Hematopoietic multipotent progenitor cell treated with erythropoietin and hydrocortisone succinate and interleukin-3 and kit ligand, for 6 days (in vitro differentiated cells): ENCODE measurements at places on chromosomes 1 and 21.

DNA sequence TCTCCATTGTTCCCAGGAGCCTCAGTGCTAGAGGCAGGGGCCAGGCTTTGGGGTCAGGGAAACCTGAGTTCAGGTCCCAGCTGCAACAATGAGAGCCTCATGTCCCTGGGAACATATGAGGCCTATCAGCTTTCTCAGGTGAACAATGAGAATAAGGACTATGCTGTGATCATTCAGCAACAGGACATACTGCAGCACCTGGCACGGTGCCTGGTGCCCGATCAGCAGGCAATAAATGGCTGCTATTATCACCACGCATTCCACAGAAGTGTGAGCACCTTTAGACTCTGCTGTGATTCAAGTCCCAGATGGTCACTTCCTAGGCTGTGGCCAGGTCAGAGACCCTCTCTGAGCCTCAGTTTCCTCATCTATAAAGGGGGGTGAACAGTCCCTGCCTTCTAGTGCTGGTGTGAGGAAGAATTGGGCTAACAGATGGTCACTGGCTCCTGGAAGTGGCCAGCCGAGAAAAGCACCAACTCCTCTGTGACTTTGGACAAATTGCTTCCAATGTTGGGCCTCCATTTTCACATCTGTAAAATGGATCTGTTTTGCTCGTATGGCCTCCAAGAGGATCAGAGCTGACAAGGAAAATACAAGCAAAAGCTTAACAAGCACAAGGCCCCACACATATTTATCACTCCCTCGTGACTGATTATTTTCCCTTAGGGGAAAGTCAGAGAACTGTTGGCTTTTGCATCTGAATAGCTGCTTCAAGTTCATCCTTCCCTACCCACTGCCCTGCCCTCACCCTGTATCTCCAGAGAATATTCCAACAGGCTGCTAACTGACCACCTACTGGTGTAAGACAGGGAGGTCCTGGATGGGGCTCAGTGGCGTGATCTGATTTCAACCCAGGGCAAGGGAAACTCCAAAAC is 1.1 kb downstream of the SLC5A9 start:
- DNase-seq, result no peak

DNA sequence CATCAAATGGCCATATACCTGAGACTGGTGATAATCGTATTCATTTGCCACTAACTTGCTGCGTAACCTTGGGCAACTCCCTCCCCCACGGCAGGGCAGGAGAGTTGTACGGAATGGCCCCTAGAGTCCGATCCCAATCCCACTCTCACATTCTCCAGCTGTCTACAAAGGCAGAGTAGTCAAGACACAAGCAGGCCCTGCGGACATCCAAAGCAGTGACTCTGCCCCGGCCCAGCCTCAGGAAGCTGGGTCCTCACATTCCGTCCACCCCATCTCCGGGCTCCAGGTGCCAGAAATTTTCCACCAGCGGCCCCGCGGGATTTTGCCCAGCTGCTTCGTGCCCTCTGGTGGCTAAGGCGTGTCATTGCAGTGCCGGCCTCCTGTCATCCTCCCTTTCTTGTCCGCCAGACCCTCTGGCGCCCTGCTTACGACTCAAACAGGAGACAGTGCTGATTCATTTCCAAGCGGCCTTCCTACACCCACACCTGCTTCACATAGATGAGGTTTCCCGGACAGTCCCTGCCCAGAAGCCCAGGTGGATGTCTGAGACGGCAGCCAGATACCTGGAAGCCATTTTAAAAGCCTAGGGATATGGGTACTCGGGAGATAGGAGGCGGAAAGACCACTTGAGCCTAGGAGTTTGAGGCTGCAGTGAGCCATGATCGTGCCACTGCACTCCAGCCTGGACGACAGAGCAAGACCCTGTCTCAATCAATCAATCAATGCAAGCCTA is 2.9 kb upstream of the S100A2 start:
- DNase-seq, result peak; percentile 92

- no peak for DNase-seq
Measured at GRCh38 chr21:45322231-45322959, 34.7 kb upstream of the POFUT2 start.

DNA sequence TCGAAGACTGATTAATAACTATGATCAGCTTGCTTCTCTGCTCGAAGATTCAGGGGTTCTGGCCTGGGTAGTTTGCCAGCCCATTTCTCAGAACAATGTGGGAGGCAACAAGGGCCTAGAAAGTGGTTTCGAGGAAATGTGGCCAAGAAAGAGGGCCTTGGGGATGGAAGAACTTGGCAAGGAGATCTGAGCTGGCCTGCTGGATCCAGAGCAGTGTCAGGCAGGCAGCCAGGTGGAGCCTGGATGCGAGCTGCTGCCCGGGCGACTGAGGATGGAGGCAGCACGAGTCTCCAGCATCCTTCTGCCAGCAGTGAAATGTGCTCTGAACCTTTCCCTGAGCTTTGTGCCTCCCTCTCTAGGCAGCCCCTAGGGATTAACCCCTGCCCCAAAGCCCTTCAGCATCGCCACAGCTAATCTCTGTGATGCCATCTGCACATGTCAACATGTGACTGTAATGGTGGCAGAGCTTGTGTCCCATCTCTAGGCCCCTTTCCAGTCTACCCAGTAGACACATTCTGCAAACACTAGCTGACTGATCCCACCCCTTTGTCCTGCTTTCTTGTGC is 61.0 kb upstream of the NEK2 start:
- no peak for DNase-seq

GRCh38 chr1:22573237-22573636 is 9.9 kb downstream of the EPHA8 start:
- DNase-seq, result no peak

GRCh38 chr1:77961392-77961791 is 17.5 kb downstream of the FUBP1 start:
- no peak for DNase-seq

- DNase-seq, result peak; percentile 38
Measured at GRCh38 chr1:84973498-84974334, 23.2 kb downstream of the MCOLN2 start.

DNA sequence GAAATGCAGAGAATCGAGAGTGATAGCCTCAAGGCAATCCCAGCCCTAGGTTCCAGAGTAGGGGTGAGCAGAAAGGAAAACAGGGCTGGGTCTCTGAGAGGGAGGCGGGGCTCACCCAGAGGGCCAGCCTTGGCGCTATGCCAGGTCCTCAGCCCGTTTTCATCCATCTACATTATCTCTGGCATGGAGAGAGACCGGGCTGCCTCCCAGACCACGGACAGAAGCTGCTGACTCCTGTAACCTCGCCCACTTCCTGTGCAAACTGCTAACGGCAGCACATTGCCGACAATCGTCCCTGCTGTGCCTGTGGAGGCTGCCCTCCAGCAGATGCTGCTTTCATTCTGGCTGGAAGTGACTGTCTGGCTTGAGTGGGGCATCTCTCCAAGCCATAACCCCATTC is 569.1 kb downstream of the NPHP4 start:
- peak; percentile 69 for DNase-seq

GRCh38 chr1:74952786-74953185 is 181.4 kb upstream of the LHX8 start:
- no peak for DNase-seq

- DNase-seq, result peak; percentile 57
Measured at GRCh38 chr1:243596431-243597062, 253.5 kb downstream of the AKT3 start.

GRCh38 chr1:185041742-185042141 is 3.6 kb upstream of the RNF2 start:
- DNase-seq, result no peak

DNA sequence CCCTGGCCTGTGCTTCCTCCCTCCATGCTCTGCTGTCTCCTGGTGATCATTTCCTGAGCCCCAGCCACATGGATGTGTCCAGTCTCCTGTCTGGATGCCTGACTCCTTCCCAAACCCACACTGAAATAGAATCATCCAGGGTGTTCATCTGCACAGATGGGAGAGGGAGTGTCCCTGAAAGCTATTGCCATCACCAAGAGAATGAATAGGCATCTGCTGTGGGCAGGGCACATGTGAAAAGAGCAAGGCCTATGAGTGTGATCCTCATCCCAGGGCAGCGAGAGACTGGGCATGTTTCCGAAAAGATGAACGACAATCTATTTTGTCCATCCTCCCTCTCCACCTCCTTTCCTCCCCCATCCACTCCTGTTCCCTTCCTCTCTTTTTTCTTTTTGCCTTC is 5.0 kb downstream of the IGSF21 start:
- no peak for DNase-seq

- DNase-seq, result no peak
Measured at GRCh38 chr1:177915641-177916040, 54.2 kb downstream of the SEC16B start.

- no peak for DNase-seq
Measured at GRCh38 chr1:80436851-80437250, 1363.9 kb upstream of the ADGRL2 start.

GRCh38 chr1:75980972-75981897 is 49.0 kb upstream of the ASB17 start:
- DNase-seq, result peak; percentile 4

- peak; percentile 41 for DNase-seq
Measured at GRCh38 chr1:202586018-202586821, 124.0 kb downstream of the SYT2 start.

DNA sequence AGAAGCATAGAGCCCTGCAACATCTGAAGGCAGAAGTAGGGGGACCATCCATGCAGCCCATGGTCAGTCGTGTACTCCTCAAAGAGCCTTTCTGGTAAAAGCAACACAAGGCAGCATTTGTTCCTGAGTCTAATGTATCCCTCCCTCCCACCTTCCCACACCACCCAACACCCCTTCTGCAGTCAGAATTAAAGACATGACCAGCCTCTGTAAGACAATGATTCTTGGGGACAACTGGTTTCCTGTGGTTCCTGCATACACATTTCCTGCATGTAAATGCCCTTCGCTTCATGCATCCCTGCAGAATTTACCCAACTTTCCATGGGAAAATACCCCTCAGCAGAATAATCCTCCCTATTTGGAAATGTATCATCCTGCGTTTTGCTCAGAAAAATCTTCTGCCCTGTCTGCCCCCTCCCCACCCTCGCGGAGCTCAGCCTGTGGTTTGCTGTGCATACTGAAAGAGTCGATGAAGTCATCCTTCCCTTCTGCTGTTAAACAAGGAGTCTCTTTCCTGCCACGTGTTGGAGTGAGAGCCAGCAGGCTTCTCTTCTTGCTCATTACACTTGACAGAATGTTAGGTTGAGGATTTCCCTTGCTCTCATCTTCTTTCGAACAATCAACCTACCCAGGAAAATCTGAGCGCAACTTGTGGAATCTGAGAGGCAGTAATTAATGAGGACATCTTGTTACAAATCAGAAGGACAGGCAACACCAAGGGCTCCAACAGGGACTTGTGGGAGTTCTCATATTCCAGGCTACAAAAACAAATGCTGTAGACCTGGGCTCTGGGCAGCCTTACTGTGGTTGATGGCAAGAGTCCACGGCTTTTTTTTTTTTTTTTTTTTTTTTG is 4.7 kb downstream of the TNN start:
- DNase-seq, result peak; percentile 37

- no peak for DNase-seq
Measured at GRCh38 chr1:115978292-115978941, 2.1 kb downstream of the SLC22A15 start.

DNA sequence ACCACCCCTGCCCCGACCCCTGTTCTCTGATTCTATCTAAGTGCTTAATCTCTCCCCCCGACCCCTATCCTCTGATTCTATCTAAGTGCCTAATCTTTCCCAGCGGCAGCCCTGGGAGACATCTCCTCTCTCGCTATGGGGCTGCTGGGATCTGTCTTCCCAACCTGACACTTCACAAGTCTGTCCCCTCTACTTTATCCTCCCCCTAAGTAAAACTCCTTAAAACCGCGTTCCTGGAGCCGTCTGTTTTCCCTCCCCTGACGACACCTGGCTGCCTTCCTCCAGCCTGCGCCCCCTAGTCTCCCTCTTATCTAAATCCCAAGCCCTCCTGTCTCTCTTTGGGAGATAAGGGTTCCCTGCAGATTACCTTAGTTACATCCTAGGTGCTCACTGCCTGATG is 30.5 kb downstream of the EPHB2 start:
- no peak for DNase-seq

- peak; percentile 76 for DNase-seq
Measured at GRCh38 chr1:3898994-3899753, 898 bp downstream of the C1orf174 start.
